ENCODE measurements at places on chromosomes 3 and 15. TPM values are rescaled to one million over a fixed set of nuclear protein-coding genes. Genes with fewer than 3 reads are reported as not detected.
A peak's percentile ranks its signal among the peaks of the same experiment; 100 is the strongest.

- DNase-seq: no peak
Measured at GRCh38 chr15:77514641-77515402, 94.1 kb downstream of the HMG20A start.

GRCh38 chr3:47536967-47537366 lies 23.5 kb upstream of the ELP6 start:
- no peak for DNase-seq

DNA sequence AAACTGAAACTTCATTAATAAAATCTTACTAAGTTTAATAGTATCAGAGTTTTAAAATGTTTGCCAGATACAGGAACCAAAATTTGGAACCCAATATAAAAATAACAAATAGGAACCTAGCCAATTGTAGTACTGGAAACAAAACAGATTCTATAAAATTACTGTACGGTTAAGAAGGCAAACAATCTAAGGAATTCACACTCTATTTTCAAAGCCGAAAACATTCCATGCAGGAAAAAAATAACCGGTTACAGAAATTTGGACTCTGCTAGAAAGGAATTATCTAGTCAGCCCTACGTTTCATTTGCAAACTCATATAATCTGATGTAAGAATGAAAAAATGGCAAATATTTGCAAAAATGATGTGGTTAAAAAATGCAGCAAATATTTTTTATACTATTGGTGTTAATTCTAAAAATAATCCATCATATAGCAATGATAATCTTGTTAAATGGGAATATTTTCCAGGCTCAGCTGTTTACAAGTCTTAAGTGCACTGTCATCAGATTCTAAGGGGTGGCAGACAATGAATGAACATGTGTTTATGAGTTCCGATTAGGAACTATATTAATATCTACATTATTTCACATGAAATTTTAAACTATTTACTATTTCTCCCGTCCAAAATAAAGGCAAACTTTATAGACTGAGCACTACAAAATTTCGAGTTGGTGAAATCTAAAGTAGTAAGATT lies 58.1 kb downstream of the DCBLD2 start:
- no peak for DNase-seq

GRCh38 chr3:33791477-33792166 lies 6.8 kb upstream of the PDCD6IP start:
- no peak for DNase-seq

DNA sequence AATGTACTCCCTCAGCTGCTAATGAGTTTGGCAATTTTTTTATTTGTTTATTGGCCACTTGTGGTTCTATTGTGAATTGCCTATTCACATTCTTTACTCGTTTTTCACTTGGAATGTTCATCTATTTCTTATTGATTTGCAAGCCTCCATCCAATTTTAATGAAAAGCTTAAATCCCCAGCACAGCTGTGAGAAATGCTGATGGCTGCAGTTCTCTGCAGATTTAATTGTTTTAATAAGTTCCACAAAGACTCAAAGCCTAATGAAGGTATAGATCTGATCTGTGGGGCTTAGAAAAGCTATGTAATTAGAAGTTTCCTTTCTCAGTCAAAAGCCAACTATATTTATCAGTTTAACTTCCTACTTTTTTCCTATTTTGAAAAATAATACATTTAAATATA lies 41.5 kb downstream of the LYZL4 start:
- DNase-seq: no peak

GRCh38 chr3:159616234-159616825 lies 372.3 kb upstream of the IL12A start:
- DNase-seq: no peak

GRCh38 chr15:41154412-41154811 lies 38.3 kb upstream of the INO80 start:
- DNase-seq: no peak

DNA sequence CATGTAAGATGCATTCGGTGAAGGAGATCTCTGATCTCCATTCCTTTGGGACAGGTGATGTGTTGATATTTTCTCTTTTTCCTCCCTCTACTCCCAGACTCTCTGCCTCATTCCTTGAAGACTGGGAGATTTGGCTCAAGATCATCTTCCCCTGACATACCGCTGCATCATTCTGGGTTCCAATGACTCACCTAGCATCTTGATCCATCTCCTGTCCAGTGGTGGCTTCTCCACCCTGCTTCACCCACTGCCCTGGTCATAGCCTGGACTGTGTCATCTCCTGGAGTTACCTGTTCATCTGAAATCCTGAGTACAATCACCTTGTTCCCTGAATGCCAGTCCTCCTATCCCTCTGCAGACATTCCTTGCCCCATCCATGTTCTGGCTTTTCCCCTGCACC lies 57.4 kb upstream of the TRAK1 start:
- DNase-seq: no peak

GRCh38 chr3:38117748-38118420 lies 19.0 kb downstream of the ACAA1 start:
- peak; percentile 22 for DNase-seq

- DNase-seq: no peak
Measured at GRCh38 chr15:70902107-70902506, 9.5 kb downstream of the LRRC49 start.

Gene ARNT2
- 6.2 TPM for polyA plus RNA-seq

Gene DBR1
- 9.6 TPM for polyA plus RNA-seq

Gene TGM5
- polyA plus RNA-seq: 0.08 TPM

Gene ANKUB1
- polyA plus RNA-seq: not detected

Gene MRPL3
- polyA plus RNA-seq: 60.8 TPM

Measured in hindlimb muscle (tissue), 1 donor.